ENCODE measurements at places on chromosomes 16 and 17.

- DNase-seq: no peak
Observed at GRCh38 chr16:3645504-3646347, 8.8 kb upstream of the DNASE1 start.

GRCh38 chr16:381012-381788 is 578 bp downstream of the PGAP6 start:
- peak; percentile 31 for DNase-seq

GRCh38 chr17:40561871-40562611 is 3.2 kb downstream of the CCR7 start:
- DNase-seq: peak; percentile 63

DNA sequence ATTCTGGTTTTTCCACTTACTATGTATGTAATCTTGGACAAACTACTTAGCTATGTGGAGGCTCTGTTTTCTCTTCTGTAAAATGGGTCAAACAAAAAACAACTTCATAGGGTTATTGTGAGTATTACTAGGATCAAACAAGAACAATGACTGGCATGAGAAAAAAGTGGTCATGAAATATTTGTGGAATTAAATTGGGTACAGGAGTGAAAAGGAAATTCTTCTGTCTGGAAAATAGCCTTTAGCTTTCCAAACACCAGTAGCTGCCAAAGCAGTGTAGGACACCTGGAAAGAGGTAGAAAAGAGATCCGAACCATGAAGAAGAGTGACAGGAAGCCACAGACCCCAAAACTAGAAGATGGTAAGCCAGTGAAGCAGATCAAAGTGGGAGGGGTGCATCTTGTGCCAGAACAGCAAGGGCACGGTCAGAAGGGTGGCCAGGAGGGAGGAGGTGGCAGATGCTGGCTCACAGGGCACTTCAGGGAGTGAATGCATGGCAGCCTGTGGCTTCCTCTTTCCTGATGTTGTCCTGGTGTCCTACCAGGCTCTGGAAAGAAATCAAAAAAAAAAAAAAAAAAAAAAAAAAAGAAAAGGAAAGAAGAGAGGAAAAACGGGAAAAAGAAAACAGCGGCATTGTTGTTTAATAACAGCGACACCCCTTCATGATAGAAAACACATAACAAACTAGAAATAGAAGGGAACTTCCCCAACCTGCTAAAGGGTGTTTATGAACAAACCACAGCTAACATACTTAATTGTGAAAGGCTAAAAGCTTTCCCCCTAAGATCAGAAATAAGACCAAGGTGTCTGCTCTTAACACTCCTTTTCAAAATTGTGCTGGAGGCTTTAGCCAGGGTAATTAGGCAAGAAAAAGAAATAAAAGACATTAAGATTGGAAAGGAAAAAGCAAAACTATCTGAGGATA is 67.9 kb downstream of the PCTP start:
- no peak for DNase-seq

- DNase-seq: no peak
Observed at GRCh38 chr17:72692676-72693075, 399.8 kb downstream of the SLC39A11 start.

- DNase-seq: peak; percentile 57
Observed at GRCh38 chr17:7437950-7438614, 1.2 kb upstream of the FGF11 start.

- no peak for DNase-seq
Observed at GRCh38 chr17:50825188-50825587, 10.2 kb upstream of the WFIKKN2 start.

DNA sequence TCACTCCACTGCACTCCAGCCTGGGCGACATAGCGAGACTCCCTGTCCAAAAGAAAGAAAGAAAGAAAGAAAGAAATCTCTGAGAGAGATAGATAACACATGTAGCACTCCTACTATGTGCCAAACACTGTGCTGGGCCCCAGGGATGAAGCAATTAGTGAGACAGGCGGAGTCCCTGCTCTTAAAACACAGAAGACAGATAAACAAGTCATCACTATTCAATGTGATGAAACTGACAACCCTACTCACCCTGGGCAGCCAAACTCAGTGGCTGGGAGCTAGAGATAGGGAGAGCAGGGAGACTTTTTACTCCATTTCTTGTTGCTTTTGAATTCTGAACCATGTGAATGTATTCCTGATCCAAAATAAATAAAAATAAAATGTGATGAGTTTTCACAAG is 35.2 kb upstream of the GOSR2 start:
- no peak for DNase-seq

- no peak for DNase-seq
Observed at GRCh38 chr16:50165473-50165872, 12.4 kb downstream of the TENT4B start.

GRCh38 chr17:47297661-47298400 is 25.9 kb upstream of the EFCAB13 start:
- no peak for DNase-seq

- peak; percentile 87 for DNase-seq
Observed at GRCh38 chr16:180681-181564, 664 bp downstream of the HBQ1 start.

Data from activated CD4-positive, alpha-beta T cell treated with anti-CD3 and anti-CD28 coated beads, Interleukin-2, amount 50 U/mL, for 1 hour (primary cell).